ENCODE measurements at places on chromosomes 16 and 17.

DNA sequence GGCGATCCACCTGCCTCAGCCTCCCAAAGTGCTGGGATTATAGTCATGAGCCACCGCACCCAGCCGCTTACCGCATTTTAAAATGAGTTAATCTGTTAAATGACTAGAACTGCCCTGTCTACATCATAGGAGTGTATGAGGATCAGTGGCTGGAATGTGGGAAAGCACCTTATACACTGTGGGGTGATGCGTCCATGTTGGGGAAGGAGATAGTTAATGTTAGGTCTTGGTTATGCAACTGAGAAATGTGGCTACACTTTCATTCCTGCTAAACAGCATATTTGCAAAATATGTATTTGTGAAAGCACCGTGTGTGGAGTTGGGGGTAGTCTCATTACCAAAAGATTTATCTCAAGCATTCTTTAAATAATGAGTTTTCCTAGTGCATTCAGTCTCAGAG is 107.6 kb downstream of the SPACA3 start:
- DNase-seq, result no peak

GRCh38 chr17:45091778-45092425 is 30.8 kb downstream of the NMT1 start:
- no peak for DNase-seq

- peak; percentile 19 for DNase-seq
Observed at GRCh38 chr17:28030386-28030785, 12.1 kb upstream of the NLK start.

DNA sequence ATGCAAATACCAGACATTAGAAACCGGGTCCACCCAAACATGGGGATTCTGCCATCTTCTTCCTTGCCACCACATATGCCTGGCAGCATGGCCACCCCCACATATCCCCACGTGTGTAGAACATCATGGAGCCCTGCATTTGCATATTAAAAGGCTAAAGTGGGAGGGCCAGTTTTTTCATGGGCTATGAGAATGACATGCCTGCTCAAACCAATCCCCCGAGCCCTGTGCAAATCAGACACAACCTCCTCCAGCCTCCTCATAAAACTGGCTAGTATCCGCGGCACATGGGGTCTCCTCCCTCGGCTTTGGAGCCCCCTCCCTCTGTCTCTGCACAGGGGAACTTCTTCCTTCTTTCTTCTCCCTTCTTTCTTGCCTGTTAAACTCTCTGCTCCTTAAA is 174.9 kb upstream of the WSCD1 start:
- DNase-seq, result no peak

- DNase-seq, result no peak
Observed at GRCh38 chr16:28522792-28523191, 16.0 kb downstream of the NUPR1 start.

DNA sequence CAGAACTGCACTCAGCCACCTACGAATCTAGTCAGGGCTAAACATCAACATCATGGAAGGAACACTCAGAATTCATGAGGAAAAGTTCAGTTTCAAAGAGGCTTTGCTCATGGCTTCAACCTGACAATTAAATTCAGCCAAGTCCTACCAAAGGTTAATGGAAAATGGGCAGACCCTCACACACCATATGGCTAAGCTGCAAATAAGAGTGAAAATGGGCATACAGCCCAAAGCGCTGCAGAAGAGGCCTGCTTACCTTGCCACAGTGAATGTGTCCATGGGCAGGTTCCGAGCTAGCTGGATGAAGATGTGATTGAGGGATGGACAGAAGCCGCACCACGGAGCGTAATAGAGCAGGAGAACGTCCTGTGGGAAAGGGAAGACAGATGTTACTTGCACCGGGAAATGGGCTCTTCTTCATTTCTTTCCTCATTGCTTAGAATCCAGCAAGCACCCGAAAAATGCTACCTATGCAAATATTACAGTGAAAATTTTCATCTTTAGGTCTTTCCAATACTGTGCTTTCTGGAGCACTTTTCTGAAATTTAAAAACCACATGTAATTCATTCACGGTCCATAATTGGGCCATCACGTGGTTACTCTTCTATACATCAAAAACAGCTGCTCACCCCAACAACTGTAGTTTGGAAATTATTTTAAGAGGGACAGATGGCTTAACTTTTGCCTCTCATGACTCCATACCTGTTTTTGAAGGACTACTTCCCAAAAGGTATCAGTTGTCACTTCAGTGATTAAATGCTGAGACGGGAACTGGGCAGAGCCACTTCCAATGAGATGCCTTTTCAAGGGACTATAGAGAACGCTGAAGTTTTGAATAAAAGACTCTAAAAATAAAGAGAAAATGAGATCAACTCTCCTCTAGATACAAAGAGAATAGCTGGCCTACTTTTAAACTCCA is 19.6 kb downstream of the SNN start:
- DNase-seq, result no peak

GRCh38 chr16:16110111-16110490 is 113.2 kb downstream of the ABCC6 start:
- DNase-seq, result no peak

DNA sequence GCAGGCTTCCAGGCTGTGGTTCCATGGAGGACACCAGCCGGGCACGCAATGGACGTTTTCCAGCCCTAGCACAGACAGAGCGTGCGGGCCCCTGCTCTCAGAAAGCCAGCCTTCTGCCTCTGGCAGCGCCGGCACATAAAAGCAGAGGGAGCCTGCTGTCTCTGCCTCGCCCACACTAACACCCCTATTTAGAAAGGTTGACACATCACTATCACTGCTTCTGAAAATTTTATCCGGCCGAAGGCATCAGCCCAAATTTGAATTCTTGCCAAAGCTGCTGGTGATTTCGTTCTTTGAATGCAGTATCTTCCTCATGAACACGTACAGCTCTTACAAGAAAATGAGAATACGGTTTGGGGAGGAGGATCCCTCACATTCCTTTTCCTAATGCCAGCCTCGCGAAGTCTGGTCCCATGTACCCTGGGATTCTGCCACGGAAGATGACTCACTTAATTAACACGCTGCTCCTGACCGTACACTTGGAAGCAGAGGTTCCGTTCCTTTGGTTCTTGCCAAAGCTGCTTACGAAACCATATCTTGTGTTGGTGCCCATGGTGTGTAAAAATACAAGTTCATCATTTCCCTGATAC is 1.3 kb upstream of the RAB11FIP3 start:
- no peak for DNase-seq

DNA sequence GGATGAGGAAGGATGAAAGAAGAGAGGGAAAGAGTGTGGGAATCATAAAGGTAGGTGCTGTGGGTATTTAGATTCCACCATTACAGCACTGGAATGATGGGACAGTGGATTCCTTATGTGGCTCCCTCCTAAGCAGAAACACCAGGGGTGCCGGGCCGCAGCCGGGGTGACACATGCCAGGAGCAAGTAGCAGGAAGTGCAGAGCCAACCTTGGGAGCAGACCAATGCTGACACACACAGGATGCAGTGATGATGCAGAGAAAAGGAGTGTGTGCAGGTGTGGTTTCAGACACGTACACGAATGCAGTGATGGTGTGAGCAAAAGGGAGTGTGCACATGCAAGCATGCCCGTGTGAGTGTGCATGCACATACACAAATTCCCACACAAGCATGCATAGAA is 338.0 kb downstream of the SLC39A11 start:
- no peak for DNase-seq

- no peak for DNase-seq
Observed at GRCh38 chr16:49588026-49588425, 214.4 kb downstream of the C16orf78 start.

- no peak for DNase-seq
Observed at GRCh38 chr16:27586711-27587110, 36.8 kb downstream of the KATNIP start.

DNA sequence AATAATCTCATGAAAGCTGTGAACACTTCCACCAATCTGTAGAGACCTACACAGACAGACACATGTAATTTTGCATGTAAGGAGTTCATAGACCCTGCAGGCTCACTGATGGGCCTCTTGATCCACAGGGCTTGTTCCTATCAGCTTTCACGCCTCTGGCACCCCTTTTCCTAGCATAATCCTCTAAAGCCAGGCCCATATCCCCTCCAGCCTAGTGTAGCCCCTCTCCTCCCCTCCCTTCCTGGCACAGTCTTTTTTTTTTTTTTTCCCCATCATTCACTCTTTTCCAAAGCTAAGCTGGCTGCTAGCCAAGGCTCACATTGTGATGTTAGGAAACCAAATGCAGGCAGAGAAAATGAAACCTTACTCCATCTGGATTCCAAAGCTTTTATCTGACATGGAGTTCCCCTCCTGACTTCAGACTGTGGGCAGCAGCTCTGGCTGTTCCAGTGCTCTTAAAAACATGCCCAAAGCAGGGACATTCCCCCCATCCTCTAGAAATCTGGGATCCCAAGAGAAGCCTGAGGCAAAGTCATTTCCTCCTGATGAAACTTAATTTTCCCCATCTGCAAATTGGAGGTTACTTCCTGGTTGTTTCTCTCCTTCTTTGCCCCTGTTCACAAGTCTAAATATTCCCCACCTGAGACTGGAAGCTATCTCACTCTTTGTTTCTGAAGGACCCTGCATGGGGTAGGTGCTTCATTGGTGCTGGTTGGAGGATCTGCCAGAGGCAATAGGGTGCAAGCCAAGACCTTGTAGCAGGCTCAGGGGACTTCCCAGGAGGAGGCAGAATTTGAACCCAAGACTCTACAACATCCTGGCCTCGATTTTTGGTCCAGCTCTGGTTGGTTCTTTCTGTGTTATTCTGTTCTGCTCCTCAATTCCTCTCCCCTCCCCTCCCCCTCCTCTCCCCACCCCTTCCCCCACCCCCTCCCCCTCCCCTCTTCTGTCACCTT is 9.9 kb upstream of the CCL5 start:
- peak; percentile 58 for DNase-seq

GRCh38 chr17:79740413-79740812 is 9.7 kb downstream of the ENPP7 start:
- no peak for DNase-seq

- DNase-seq, result no peak
Observed at GRCh38 chr16:66862023-66862520, 17.9 kb downstream of the CA7 start.

DNA sequence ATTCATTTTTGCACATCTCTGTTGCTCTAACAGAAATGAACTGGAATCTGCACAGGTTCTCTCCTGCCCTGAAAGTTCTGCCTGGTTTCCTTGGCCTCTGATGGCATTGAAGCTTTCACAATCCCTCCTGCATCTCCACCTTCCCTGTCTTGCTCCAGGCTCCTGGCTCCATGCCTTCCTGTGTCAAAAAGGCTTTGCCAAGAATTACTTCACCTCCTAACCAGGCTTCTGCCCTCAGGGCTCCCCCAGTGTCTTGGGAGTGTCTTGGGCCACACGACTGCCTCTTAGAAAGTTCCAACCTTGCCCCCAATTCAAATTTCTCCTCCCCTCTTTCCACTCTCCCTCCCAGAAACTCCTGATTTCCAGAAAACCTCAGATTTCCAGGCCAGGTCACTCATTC is 37.0 kb upstream of the DNAH9 start:
- DNase-seq, result no peak

DNA sequence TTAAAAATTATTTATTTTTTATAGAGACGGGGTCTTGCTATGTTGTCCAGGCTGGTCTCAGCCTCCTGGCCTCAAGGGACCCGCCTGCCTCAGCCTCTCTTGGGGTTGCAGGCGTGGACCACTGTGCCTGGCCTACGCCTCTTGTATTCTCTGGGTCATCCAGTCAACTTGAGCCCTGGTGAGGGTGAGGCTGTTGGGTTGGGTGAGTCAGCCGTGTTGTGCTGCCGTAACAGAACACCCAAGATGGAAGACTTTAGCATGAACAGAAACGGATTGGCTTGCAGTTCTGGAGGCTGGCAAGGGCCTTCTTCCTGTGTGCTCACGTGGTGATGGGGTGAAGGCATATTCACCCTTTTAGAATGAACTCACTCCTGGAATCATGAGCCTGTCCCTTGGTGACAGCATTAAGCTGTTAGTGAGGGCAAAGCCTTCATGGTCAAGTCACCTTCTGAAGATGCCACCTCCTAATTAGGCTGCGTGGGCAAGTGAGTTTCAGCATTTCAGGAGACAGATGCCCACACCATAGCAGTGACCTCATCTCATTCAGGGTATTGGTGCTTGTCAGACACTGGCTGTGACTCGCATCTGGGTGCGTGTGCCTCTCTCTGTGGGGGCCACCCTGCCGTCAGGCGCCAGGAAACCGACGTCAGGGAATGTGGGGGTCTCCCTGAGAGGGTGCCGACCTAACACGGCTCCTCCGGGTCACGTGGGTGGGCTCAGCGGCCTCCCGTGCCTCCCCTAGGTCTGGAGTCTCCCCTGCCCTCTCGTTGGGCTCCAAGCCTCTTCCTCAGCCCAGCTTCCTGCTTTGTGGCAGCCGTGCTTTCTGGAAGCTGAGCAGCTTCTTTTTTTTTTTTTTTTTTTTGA is 49.8 kb downstream of the WDR45B start:
- DNase-seq, result no peak

GRCh38 chr16:27340654-27341053 is 26.9 kb downstream of the IL4R start:
- DNase-seq, result no peak

DNA sequence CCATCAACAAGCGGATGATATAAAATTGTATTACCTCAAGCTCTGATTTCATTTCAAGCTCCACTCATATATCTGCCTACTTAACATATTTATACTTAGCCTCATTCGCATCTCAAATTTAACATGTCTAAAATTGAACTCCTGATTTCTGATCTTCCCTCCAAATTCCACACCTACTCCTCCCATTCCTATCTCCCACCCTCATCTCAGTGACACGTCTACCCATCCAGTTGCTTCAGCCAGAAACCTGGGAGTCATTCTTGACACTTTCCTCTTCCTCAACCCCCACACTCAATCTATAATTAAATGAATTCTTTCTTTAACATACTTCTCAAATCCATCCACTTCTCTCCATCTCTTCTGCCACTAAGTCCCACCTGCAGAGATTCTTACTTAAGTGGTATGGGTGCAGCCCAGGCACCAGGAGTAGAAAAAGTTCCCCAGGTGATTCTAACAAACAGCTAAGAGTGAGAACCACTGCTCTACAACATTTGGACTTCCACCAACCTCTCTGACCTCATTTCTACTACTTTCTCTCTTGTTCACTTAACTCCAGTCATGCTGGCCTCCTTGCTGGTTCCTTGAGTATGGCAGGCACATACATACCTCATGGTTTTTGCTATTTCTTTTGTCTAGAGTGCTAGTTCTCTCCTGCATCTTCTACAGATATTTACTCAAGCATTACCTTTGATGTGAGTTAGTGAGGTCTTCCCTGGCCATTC is 18.1 kb downstream of the SPOP start:
- no peak for DNase-seq

- no peak for DNase-seq
Observed at GRCh38 chr17:81494626-81495377, 17.8 kb downstream of the ACTG1 start.
